ENCODE measurements at places on chromosomes 12 and 14.
A peak's percentile ranks its signal among the peaks of the same experiment; 100 is the strongest.

DNA sequence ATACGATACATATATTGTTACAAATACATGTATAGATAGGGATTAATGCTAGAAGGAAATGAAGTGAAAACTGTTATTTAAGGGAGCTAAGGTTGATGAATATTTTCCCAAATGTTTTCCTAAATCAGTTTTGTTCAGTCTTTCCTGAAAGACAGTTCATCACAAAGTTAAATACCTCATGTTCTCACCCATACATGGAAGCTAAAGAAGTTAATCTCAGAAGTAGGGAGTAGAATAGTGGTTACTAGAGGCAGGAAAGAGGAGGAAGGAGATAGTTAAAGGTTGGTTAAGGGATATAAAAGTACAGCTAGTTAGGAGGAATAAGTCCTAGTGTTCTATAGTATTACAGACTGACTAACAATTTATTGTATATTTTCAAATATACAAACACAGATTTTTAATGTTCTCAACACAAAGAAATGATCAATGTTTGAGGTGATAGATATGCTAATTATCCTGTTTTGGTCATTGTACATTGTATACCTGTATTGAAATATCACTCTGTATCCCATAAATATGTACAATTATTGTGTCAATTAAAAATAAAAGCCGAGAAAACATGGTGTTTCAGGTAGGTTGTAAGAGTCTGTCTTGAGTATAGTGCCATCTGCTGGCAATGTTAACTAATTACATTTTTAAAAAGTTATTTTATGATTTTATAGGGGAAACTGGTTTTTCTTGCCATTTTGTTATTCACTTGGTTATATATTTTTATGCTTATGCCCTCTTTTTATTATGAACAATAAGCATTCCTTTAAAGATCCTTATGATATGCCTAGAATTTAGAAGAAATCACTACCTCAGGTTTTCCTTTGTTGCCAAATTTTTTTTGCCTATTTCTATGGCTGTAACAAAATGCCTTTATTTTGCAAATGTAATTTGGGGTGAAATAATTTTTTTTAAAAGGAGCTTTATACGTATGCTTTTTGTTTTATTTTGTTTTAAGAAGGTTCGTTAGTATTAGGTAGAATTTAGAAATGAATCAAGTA is 26.9 kb downstream of the ZDHHC17 start:
- peaks cover 3% of the 10 kb centered on the region for H3K36me3 ChIP-seq
- DNase-seq = peak; percentile 31
- no peak overlapping the region for H3K4me3 ChIP-seq
- H3K27ac ChIP-seq = peak overlapping the region; percentile 86
- H3K27me3 ChIP-seq = no peaks in the 10 kb centered on the region
- H3K4me1 ChIP-seq = peaks cover 35% of the 10 kb centered on the region

GRCh38 chr12:76878099-76878898 is 520 bp downstream of the CSRP2 start:
- H3K27ac ChIP-seq = peak overlapping the region; percentile 60
- DNase-seq = peak; percentile 5
- peaks cover 23% of the 10 kb centered on the region for H3K27me3 ChIP-seq

DNA sequence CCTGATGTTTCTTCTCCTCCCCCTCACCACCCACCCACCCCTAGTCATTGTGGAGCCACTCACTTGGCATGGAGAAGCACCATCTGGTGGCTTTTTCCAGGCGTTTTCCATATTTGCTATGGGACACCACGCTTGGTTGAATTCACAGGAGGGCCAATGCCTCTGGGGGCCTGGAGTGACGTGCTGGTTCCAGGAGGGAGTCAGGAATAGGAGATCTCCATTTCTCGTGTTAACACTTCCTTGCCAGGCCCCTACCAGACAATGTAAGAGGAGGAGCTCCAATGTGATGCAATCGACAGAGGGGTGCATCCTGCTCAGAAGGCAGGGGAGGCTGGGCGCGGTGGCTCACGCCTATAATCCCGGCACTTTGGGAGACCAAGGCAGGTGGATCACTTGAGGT is 21.6 kb upstream of the TESC start:
- H3K27ac ChIP-seq = no peak overlapping the region
- no peaks in the 10 kb centered on the region for H3K27me3 ChIP-seq
- peaks cover 8% of the 10 kb centered on the region for H3K36me3 ChIP-seq
- no peak overlapping the region for H3K4me3 ChIP-seq
- no peak for DNase-seq

- H3K4me3 ChIP-seq = no peak overlapping the region
- no peak overlapping the region for H3K27ac ChIP-seq
- DNase-seq = no peak
- H3K4me1 ChIP-seq = no peaks in the 10 kb centered on the region
- H3K27me3 ChIP-seq = peaks cover 15% of the 10 kb centered on the region
Measured at GRCh38 chr12:5172886-5173285, 129.2 kb downstream of the KCNA5 start.

DNA sequence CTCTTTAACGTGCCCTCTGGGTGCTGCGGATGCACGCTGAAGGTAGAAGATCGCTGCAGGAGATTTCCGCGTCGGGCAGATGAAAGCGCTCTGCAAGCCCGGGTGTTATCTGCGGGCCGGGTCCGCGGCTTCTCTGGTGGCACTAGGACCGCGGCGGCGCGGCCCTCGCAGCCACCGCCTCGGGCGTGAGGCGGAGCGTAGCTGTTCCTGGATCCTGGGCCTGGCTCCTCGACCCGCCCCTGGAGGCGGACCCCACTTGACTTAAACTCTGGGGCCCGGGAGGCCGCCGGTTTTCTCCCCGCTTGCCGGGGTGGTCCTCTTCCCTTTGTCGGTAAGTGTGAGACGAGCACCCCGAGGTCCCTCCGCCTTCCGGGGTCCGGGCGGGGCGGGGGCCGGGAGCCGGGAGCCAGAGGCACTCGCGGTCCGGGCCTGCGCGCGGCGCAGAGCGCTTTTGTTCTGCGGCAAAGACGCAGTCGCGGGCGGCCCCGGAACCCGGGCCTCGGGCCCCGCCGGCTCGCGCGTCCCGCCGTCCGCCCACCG is at the start of gene RESF1:
TSS of gene RESF1 (plus strand) at position 255 of the 540 bp plus-strand sequence. CDS start 21,541 bp downstream, outside the sequence.
- H3K4me1 ChIP-seq = peaks cover 44% of the 10 kb centered on the region
- H3K4me3 ChIP-seq = peak within 1 kb of the TSS; percentile 93
- peaks cover 26% of the 10 kb centered on the region for H3K36me3 ChIP-seq
- H3K27ac ChIP-seq = peak within 1 kb of the TSS; percentile 90

DNA sequence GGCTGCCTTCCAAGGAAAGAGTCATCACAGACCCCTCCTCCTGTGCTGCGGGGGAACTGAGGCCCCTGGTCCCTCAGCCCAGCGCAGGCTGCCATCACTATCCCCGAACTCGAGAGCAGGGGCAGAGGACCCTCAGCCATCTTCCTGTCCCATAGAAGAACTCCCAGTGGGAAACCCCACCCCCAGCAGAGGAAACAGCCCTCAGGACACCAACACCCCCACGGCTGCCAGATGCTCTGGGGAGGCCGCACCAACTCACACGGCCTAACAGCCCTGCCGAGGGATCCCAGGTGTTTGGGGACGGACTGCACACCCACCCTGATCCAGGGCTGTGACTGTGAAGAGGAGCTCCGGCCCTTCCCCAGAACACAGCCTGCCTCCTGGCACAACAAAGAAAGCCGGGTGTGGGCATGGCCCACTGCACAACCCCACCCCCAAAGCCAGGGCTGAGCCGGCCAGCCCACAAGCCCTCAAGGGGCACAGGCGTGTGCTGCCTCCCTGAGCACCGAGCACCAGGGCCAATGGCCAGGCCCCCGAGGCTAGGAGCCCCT is 16.3 kb upstream of the C14orf180 start:
- peaks cover 27% of the 10 kb centered on the region for H3K27me3 ChIP-seq
- peaks cover 3% of the 10 kb centered on the region for H3K4me1 ChIP-seq
- no peaks in the 10 kb centered on the region for H3K36me3 ChIP-seq

DNA sequence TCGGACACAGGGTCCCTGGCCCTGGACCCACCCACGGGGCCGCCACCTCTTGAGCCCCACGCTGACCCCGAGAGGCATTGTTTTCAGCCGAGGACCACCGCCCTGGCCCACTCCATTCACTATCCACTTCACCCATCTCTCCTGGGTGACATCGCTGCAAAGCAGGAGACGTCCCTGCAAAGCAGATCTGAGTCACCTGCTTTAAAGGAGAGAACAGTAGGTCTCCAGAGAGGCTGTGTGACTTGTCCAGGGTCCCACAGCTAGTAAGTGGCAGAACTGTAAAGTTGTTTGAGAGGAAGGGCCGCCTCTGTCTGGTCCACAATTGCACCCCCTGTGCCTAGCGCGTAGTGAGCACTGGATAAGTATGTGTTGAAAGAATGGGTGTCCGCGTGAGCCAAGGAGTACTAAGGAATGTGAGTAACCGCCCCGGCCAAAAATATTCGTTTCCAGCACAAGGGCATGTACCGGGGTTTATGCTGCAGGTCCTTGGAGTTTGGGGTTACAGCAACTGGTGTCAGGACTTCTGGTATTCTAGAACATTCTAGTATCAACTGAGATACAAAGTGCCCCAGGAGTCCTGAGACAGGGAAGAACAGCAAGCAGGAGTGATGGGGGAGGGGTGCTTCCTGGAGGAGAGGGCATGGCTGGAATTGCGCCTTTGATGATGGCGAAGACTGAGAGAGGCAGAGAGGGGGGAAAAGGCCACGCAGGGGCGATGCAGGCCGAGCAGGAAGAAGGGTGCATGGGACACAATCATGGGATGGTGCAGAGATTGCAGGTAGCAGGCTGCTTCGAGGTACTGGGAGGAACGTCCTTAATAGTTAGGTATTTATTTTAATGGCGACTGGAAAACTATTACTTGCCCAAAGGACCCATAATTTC is 91.1 kb downstream of the SCARB1 start:
- no peak overlapping the region for H3K27ac ChIP-seq
- peaks cover 18% of the 10 kb centered on the region for H3K4me1 ChIP-seq
- no peaks in the 10 kb centered on the region for H3K36me3 ChIP-seq
- H3K4me3 ChIP-seq = no peak overlapping the region
- H3K27me3 ChIP-seq = peaks cover 18% of the 10 kb centered on the region

DNA sequence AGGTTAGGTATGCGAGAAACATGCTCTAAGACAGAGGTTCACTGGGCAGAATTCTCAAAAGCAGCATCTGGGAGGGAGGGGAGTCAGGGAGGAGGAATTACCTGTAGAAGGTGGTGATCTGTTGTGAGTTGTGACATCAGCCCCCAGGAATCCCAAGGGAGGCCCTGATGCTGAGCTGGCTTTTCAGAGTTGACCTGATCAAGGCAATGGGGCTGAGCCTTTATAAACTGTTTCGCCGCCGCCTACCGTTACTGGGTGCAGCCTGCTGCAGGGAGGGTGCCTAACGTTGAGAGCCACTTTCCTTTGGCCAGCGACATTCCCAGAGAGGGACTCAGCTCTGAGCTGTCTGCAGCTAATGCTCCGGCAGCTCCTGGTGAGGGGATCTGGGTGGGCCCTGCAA is 257.9 kb upstream of the TMEM132C start:
- no peak overlapping the region for H3K4me3 ChIP-seq
- no peaks in the 10 kb centered on the region for H3K4me1 ChIP-seq

- no peak for DNase-seq
- H3K27me3 ChIP-seq = no peaks in the 10 kb centered on the region
- H3K4me3 ChIP-seq = no peak overlapping the region
Measured at GRCh38 chr12:121582583-121583333, 1.9 kb upstream of the KDM2B start.

- no peaks in the 10 kb centered on the region for H3K4me1 ChIP-seq
- no peaks in the 10 kb centered on the region for H3K27me3 ChIP-seq
- no peak for DNase-seq
- peaks cover 43% of the 10 kb centered on the region for H3K36me3 ChIP-seq
- no peak overlapping the region for H3K27ac ChIP-seq
Measured at GRCh38 chr14:90034156-90034555, 27.6 kb upstream of the KCNK13 start.

GRCh38 chr12:132227118-132227517 is 82.9 kb downstream of the NOC4L start:
- H3K4me1 ChIP-seq = peaks cover 10% of the 10 kb centered on the region
- DNase-seq = no peak

GRCh38 chr14:81390696-81391095 is 9.4 kb downstream of the STON2 start:
- DNase-seq = no peak
- H3K36me3 ChIP-seq = no peaks in the 10 kb centered on the region
- no peak overlapping the region for H3K4me3 ChIP-seq
- H3K27ac ChIP-seq = no peak overlapping the region

DNA sequence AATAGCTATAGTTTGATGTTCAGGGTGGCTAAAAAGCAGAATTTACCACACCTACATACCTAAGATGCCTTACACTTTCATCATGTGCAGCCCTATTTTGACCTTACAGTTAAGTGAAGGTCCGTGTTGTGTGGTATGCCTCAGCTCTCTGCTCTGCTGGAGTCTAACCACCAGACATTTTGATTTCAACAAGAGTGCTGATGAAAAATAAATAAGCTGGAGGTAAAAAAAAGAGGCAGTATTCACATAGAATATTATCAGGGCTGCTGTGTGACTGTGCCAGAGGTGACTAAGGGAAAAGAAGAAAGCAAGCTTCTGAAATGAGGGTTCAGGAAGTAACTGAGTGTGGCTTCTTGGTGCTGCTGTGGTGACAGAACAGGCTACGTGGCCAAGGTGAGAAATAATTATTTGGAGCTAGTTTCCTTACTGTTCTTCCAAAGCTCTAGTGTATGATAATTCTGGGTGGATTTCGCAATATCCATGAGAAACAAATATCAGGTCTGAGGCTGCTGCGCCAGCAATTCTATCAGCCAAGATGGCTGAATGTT is 188.8 kb downstream of the STXBP6 start:
- peaks cover 3% of the 10 kb centered on the region for H3K27me3 ChIP-seq
- H3K27ac ChIP-seq = no peak overlapping the region
- peaks cover under 1% of the 10 kb centered on the region for H3K36me3 ChIP-seq
- peaks cover 4% of the 10 kb centered on the region for H3K4me1 ChIP-seq
- DNase-seq = no peak

DNA sequence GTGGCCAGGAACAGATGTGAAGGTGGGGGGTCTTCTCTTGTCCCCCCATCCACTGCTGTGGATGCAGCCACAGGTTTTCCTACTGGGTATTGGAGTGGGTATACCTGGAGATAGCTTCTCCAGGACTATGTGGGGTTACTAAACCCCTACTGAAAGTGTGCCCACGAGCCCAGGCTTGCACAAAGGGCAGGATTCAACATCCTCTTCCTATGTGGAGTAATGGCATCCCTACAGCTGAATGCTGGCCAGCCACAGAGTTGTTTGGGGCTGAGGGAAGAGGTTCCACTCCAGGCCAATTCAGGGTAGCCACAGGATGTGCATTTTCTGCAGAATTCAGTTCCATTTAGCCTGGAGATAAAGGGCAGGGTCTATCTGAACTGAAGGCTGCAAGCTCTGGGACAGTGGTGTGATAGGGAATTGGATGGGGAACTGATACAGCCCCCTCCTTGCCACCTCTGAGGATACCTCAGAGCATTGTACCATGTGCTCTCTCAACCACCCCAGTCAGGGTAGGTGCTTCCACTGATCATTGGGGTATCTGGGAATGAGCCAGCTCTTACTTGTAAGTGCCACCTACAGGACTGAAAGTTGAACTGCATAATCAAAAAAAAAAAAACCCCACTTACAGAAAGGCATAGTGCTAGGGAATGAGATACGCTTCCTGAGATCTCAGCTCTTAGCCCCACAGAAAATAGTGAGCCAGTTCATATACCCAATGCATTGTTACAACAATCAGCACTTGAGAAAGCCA is 187.1 kb downstream of the KITLG start:
- no peaks in the 10 kb centered on the region for H3K36me3 ChIP-seq
- no peak for DNase-seq

GRCh38 chr12:9634177-9634803 is 26.6 kb upstream of the KLRB1 start:
- H3K36me3 ChIP-seq = peaks cover 5% of the 10 kb centered on the region
- peaks cover 37% of the 10 kb centered on the region for H3K4me1 ChIP-seq
- no peaks in the 10 kb centered on the region for H3K27me3 ChIP-seq
- peak overlapping the region; percentile 74 for H3K27ac ChIP-seq
- H3K4me3 ChIP-seq = peak overlapping the region; percentile 11

- no peak within 1 kb of the TSS for H3K27ac ChIP-seq
- DNase-seq = peak; percentile 56
- peaks cover 29% of the 10 kb centered on the region for H3K4me1 ChIP-seq
- H3K27me3 ChIP-seq = peaks cover 17% of the 10 kb centered on the region
Measured at GRCh38 chr12:48999371-49000131, at the start of gene DDN. DDN (minus strand) TSS chr12:48999375; CDS start chr12:48999287, 88 bp downstream.

Measured in memory B cell (primary cell).